Cardiac septum (tissue), 1 donor: ENCODE measurements at places on chromosomes 2 and 18. TPM values are rescaled to one million over a fixed set of nuclear protein-coding genes. Genes with fewer than 3 reads are reported as not detected.

GRCh38 chr18:59562751-59563150 lies 134.5 kb downstream of the CCBE1 start:
- no peak for DNase-seq

GRCh38 chr2:15145046-15145817 lies 415.9 kb downstream of the NBAS start:
- DNase-seq = no peak

DNA sequence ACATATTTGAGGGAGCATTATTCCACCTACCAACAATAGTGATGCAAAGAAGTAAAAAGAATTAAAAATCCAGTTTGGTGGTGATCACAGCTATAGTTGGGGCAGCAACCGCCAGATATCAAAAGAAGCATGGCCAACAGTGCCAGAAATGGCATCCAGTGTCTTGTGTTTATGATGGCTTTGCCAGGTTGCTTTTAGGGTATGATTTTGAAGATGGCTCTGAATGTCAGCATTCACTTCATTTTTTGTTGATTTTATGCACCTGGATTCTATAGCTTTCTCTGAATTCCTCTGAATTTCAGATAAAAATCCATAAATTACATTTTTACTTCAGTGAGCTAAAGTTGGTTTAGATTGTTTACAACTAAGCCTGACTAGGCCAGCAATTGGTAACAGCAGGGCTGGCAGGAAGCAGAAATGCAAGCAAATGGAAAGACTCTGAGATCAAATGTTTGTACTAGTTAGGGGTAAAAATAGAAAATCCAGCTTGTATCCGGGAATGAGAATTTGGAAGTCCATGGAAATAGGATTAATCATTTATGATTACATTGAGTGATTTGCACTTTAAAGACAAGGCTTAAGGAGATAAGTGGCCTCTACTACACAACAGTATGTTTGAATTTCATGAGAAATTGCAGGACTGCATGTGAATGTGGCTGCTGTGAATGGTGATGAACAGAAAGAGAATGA lies 40.4 kb downstream of the COL3A1 start:
- DNase-seq = no peak

- DNase-seq = no peak
Measured at GRCh38 chr2:119704670-119705120, 25.7 kb downstream of the TMEM177 start.

GRCh38 chr18:2905854-2906703 lies 59.3 kb downstream of the EMILIN2 start:
- peak; percentile 91 for DNase-seq

GRCh38 chr2:171712051-171712450 lies 24.8 kb downstream of the DYNC1I2 start:
- DNase-seq = no peak

- no peak for DNase-seq
Measured at GRCh38 chr2:151816843-151817242, 11.4 kb downstream of the ARL5A start.

DNA sequence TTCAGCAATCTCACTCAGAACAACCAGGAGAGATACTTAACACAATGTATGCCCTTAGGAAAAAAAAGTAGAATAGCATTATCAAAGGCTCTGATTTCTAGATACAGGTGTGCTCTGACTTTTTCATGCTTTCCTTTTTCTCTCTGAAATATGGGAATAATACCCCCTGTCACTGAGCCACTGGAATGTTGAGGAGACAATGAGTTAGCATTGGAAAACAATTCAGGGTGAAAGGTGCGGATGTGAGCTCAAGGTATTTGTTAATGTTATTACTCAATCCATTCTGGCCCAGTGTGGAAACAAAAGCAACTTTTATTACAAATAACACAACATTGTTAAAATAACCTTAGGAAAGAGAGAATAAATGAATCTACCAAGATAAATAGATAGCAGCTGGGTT lies 228.0 kb downstream of the IKZF2 start:
- DNase-seq = no peak

- DNase-seq = no peak
Measured at GRCh38 chr2:150169237-150169629, 318.2 kb downstream of the RND3 start.

DNA sequence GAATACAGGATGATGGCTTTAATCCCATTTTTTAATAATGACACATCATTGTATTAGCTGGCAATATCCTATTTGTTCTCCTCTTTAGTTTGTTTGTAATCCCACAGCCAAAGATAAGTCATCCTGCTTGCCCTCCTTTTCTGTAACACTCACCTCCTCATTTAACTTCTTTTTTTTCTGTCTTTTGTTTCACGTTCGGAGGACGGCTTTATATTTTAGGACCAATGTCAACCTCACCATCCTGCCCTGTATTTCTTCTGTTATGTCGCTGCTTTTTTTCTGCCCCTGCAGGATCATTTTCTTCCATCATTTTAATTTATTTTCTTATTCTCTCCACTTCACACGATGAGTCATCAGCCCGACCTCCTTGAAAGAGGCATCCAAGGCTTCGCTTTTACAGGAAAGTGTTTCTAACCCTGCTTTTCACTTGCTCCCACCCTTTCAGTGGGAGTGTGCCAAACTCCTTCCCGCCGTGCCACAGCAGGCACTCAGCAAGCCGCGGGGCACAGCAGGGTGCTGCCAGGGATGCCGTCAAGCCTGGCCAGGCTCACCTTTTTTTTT lies 11.4 kb downstream of the RAB31 start:
- DNase-seq = no peak

- DNase-seq = no peak
Measured at GRCh38 chr2:198135481-198135934, 331.1 kb downstream of the PLCL1 start.

The NYAP2 gene
- total RNA-seq = 0.05 TPM

The SCG2 gene
- 0.97 TPM for total RNA-seq

The ZNF385B gene
- total RNA-seq = 6.7 TPM

The GREB1L gene
- 16.2 TPM for total RNA-seq

The TMEM200C gene
- 1.0 TPM for total RNA-seq

The ONECUT2 gene
- 0.22 TPM for total RNA-seq

The CHST10 gene
- total RNA-seq = 7.8 TPM
